ENCODE measurements at places on chromosomes 13 and 19.

DNA sequence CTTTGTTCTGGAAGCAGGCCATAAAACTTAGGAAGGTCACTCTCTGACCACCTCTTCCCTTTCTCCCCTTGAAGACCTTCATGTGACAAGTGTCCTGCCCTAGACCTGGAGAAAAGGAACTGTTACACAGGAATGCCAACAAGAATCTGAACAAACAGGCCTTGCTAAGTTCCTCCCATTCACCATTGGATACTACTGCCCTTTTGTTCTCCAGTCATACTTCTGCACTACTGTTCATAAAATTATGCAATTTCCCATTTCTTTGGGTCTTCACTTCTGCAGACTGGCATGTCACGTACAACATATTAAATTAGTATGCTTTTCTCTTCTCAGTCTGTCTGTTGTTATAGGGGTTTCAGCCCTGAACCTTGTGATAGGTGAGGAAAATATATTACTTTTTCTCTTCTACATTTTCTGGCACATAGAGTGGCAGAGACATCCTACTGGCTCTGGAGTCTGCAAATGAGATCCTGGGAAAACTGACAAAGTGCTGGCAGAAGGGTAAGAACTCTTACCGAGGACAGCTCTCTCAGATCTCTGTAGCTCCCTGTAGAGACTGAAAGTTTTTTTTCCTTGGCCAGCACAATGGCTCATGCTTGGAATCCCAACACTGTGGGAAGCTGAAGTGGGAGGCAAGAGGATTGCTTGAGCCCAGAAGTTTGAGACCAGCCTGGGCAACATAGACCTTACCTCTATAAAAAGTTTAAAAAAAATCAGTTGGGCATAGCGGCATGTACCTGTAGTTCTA lies 87.6 kb upstream of the SPRY2 start:
- no peak for DNase-seq

DNA sequence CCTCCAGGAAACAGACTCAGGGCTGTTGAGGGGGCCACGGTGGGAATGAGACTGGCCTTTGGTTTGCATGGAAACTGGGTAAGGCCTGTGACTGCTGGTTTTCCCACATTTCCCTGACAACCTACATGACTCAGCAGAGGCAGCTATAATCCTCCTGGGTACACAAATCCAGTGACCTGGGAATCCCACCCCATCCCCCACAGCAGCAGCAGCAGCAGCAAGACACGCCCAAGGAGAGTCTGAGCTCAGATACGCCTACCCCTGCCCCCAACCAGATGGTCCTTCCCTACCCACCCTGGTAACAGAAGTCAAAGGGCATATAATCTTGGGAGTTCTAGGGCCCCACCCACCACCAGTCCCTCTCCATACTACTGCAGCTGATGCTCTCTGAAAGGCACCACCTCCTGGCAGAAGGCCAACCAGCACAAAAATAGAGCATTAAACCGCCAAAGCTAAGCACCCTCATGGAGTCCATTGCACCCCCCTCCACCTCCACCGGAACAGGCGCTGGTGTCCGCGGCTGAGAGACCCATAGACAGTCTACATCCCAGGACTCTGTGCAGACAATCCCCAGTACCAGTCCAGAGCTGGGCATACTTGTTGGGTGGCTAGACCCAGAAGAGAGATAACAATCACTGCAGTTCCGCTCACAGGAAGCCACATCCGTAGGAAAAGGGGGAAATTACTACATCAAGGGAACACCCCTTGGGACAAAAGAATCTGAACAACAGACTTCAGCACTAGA lies 237.2 kb upstream of the SPRY2 start:
- no peak for DNase-seq

- no peak for DNase-seq
Measured at GRCh38 chr19:4061683-4062418, 4.8 kb downstream of the ZBTB7A start.

DNA sequence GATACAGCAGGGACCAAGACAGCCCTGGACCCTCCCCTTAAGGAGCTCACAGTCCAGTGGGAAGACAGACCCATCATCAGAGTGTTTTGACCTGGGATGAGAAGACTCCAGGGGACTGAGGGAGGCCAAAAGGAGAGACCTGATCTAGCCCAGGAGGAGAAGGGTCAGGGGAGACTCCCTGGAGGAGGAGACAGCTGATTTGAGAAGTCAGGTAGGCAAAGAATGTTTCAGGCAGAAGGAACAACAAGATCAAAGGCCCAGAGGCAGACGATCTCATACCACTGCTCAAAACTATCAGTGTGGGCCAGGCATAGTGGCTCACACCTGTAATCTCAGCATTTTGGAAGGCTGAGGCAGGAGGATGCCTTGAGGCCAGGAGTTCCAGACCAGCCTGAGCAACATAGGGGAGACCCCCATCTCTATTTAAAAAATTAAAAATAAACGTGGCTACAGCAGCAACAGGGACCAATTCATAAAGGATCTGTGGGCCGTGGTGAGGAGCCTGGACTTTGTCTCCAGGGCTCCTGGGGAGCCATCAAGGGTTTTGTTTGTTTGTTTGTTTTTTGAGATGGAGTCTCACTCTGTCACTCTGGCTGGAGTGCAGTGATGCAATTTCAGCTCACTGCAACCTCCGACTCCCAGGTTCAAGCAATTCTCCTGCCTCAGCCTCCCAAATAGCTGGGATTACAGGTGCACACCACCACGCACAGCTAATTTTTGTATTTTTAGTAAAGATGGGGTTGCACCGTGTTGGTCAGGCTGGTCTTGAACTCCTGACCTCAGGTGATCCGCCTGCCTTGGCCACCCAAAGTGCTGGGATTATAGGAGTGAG lies 2.2 kb upstream of the COX6B1 start:
- no peak for DNase-seq

GRCh38 chr13:106212386-106213010 lies 323.0 kb downstream of the EFNB2 start:
- DNase-seq = no peak

- peak; percentile 58 for DNase-seq
Measured at GRCh38 chr19:20247016-20247683, 80.1 kb downstream of the ZNF486 start.

DNA sequence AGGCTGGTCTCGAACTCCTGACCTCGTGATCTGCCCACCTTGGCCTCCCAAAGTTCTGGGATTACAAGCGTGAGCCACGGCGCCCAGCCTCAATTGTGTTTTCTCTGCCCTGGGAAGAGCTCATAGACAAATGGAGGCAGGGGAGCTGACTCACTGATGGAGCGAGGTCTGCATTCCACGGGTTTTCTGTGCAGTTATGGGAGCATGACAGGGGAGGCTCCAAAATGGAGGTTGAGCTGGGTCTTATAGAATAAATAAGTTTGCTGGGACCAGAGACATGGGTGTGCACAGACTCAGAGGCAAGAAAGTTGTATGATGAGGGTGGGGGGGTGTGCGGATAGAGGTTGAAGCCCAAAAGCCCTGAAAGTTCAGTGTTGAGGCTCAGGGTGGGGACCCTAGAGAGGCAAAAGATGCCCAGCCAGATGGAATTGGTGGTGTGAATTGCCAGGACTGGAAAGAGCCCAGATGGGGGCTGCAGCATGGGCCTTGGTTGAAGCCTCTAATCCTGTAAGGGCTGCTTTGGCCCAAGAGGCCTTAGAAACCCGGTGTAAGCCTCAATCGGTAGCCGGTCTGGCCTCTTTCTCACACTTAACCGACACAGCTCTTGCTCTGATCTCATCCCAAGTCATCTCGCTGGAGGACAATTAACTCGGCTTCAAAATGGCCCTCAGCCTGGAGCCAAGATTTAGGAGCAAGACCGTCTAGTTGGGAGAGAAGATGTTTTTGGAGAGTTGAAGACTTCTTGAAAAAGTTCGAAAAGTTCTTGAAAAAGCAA lies 1.9 kb downstream of the TPM4 start:
- DNase-seq = peak; percentile 83

- DNase-seq = no peak
Measured at GRCh38 chr13:21688056-21688455, 17.2 kb downstream of the FGF9 start.

- DNase-seq = no peak
Measured at GRCh38 chr13:35814605-35815011, 316.6 kb downstream of the DCLK1 start.

DNA sequence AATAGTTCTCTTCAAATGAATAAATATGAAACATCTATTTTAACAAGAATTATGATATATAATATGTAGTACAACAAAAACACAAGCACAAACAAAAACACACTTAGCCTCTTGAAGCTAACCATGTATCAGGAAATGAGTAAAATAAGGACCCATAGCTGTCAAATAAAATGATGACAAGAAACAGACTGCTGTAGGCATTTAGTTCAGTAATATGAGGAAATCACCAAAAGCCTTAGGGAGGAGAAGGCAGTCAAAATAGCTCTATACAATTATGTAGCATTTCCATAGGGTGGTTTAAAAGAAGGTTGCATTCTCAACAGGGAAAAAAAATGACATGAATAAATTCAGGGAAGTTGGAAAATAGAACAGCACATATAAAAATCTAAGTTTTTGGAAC lies 163.4 kb downstream of the PCDH20 start:
- DNase-seq = no peak

Measured in RKO (cell line).